ENCODE measurements at places on chromosomes 7 and 10.

- no peak for DNase-seq
Measured at GRCh38 chr10:84415539-84416244, 87.3 kb downstream of the CCSER2 start.

DNA sequence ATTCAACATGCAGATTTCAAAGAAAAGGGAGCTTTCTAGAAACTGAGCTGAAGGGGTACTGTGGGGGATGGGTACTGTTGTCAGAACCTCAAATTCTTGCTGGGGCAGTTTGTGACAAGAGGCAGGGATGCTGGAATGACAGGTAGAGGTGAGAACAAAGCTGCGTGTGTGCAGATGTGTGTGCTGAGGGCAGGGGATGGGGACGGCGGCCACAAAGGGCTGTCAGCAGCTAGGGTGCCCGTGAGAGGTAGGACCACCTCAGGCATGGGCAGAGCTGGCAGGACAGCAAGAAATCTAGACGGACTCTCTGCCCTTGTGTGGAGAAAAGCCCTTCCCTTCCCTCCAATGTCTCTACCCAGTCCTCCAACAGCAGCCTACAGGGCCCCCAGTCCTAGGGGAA lies 14.4 kb upstream of the BAZ1B start:
- DNase-seq: no peak

DNA sequence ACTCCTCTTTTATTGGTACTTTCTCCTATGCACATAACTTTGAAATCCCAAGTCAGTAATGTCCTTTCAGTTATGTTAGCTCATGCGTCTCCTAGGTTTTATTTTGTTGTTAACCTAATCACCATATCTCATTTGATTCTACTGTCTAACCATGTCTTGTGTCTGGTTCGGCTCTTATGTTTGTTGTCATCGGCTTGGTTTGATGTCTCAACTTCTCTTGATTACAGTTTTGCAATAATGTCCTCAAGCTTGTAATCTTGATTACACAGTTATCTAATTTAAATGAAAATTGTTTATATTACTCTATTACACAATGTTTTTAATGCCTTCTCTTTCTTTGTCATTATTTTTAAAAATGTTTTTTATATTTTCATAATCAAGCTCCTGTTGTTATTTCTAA lies 35.9 kb upstream of the SEMA3A start:
- no peak for DNase-seq

- no peak for DNase-seq
Measured at GRCh38 chr7:109126404-109127050, 556.9 kb downstream of the DNAJB9 start.

DNA sequence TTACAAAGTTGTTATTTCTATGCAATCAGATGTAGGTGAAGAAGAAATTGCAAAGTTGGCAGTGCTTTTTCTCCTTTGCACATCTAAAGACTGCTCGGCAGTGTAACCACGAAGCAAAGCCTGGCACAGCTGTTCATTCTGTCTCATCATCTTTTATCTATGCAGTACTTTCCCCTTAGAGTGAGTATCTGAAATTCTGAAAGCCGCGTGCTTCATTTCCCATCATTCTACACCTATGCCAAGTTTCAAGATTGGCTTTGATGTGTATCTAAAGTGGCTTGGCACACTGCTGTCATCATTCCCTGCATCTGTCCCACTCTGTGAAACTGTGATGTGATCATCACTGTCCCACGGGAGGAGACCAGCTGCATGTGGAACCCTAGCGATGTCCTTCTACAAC lies 15.2 kb downstream of the SOSTDC1 start:
- no peak for DNase-seq

- DNase-seq: no peak
Measured at GRCh38 chr10:132368881-132369635, 27.9 kb upstream of the PWWP2B start.

GRCh38 chr10:50882540-50882983 lies 2.9 kb downstream of the A1CF start:
- no peak for DNase-seq

DNA sequence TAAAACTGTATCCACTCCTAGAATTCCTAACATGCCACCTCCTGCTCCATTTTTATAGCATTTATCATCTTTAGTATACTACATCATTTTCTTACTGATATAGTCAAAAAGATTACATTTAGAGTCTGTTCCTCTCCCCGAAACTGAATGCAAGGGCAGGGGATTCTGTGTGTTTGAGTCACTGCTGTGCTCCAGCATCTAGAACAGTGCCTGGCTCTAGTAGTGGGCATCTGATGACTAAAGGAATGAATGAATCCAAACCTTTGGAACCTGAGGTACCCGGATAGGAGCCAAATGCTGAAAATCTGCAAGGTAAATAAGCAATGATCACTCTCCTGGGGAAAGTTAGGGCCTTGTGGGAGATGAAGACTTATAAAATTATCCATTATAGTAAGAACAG lies 18.9 kb downstream of the GOT1 start:
- no peak for DNase-seq

DNA sequence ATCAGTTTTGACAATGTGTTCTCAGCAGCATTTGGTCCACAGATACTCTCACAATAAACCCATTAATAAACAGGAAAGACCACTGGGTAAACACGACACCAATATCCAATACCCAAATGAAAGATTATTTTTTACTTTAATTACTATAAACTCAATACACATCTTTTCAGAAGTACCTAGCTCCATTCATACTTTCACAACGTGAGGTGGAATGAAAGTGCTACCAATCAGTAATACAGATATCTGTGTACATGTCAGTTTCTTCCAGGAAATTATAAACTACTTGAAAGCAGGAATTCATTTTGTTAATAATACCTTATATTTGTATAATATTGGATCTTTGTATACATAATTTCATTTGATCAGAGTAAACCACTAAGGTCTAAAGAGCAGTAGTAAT lies 11.9 kb downstream of the CDK6 start:
- no peak for DNase-seq

GRCh38 chr7:17661982-17662585 lies 278.2 kb downstream of the SNX13 start:
- no peak for DNase-seq

All from activated CD4-positive, alpha-beta T cell treated with anti-CD3 and anti-CD28 coated beads, Interleukin-2, amount 10 ng/mL, durations not matched to agents 24 days and 14 days (primary cell).